Activated CD4-positive, alpha-beta memory T cell treated with anti-CD3 and anti-CD28 coated beads for 36 hours (primary cell): ENCODE measurements at places on chromosomes 11 and 22. TPM values are rescaled to one million over a fixed set of nuclear protein-coding genes. Genes with fewer than 3 reads are reported as not detected.
A peak's percentile ranks its signal among the peaks of the same experiment; 100 is the strongest.

Gene NPTXR
- total RNA-seq = 1.9 TPM

DNA sequence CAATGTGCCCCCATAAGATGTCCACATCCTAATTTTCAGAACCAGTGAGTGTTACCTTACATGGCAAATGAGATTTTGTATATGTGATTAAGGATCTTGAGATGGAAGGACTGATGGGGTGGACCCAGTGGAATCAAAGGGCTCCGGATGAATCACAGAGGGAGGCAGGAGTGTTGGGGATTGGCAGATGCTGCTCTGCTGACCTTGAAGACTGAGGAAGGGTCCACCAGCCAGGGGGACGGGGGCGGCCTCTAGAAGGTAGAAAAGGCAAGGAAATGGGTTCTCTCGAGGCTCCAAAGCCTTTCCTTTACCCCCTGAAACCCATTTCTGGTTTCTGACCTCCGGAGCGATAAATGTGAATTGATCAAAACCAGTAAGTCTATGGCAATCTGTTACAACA is 18.8 kb downstream of the TMEM218 start:
- DNase-seq = no peak
- H3K4me3 ChIP-seq = no peak overlapping the region
- no peaks in the 10 kb centered on the region for H3K27me3 ChIP-seq
- no peaks in the 10 kb centered on the region for H3K4me1 ChIP-seq
- H3K36me3 ChIP-seq = peaks cover 1% of the 10 kb centered on the region

DNA sequence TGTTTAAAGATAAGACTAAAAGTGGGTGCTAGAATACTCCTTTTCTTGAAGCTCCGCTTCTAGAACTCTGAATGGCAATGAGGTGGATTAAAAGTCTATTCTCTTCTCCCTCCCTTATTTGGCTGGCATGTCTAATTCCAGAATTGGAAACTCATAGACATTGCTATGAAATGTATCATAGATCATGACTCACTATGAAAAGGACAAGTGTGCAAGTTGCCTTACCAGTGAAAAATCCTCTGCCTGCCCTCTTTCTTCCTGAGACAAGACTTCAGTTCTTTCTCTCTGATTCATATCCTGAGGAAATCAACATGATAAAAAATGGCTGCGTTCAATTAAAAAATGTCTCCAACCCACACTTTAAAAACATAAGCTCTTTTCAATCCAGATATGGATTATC is 73.2 kb upstream of the BLID start:
- no peak overlapping the region for H3K4me3 ChIP-seq
- no peaks in the 10 kb centered on the region for H3K36me3 ChIP-seq
- peaks cover 8% of the 10 kb centered on the region for H3K27me3 ChIP-seq
- no peak for DNase-seq
- no peaks in the 10 kb centered on the region for H3K4me1 ChIP-seq

DNA sequence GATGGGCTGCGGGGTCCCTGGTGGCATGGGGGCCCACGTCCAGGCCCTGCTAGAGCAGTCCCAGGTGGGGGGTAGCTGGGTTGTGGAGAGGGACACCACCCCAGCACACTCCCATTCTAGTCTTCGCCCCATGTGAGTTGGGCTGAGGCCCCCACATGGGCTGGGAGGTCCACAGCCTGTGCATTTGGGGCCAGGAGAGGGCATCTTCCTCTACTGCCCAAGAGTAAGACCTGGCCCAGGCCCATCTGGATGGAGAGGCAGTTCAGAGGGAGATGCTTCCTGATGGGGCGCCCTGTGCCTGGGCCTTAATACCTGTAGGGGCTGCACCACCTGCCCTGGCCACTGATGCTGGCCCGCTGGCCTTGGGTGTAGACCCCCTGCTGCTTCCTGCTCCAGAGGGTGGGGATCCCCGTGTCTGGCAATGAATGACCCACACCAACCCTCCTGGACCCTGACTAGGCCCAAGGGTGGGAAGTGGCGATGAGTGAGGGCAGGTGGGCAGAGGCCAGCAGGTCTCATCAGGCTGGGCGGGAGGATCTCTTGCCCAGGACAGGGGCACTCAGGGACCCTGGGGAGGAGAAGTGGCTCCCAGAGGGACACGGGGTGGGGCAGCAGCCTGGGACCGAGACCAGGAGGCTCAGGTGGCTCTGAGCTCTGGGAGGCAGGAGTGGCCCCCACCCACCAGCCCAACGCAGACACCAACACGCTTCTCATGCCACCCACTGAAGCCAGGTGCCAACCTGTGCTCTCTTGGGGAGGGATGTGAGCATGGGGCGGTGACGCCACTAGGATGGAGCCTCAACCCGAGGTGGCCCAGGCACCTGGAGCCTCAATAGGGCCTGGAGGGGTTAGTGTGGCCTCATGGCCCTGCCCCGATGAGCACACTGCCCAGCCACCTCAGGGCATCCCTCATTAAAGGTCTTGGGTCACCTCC is 17.4 kb upstream of the GNB1L start:
- H3K27ac ChIP-seq = no peak overlapping the region
- peaks cover 11% of the 10 kb centered on the region for H3K4me1 ChIP-seq
- no peaks in the 10 kb centered on the region for H3K27me3 ChIP-seq
- DNase-seq = peak; percentile 7
- no peaks in the 10 kb centered on the region for H3K36me3 ChIP-seq
- H3K4me3 ChIP-seq = no peak overlapping the region

Gene CNTF
- total RNA-seq = 1.3 TPM

Gene DBX1
- not detected for total RNA-seq

DNA sequence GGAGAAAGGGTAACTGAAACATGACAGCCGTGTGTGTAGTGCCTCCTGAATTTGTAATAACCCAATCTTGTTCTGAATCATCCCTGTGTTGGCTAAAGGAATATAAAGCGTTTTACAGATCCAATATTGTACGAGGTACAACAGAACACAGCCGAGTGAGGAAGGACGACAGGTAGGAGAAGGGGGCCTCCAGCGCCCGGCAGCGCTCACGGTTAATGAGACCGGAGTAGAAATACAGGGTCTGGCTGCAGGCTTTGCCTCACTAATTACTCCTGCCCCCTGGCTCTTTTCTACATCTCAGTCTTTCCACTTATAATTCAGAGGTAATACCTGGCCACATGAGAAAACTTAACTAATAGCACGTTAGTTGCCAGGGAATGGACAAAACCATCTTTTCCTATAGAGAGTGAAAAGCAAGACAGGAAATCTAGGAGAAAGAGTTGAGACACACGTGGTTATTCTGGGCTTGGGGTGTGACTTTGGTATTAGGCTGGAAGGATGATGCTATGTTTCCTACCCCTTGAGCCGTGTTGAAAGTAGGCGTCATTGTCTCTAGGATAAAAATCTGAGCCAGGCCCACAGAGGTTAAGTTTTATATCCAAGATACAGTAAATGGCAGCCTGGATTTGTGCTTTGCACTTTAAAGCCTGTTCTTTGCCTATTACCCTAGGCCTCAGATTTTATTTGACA is 54.1 kb downstream of the GRIK4 start:
- peaks cover 5% of the 10 kb centered on the region for H3K4me1 ChIP-seq
- no peak for DNase-seq
- no peak overlapping the region for H3K4me3 ChIP-seq
- H3K27ac ChIP-seq = no peak overlapping the region
- H3K36me3 ChIP-seq = no peaks in the 10 kb centered on the region

GRCh38 chr11:96393753-96394348 is 4.0 kb downstream of the JRKL start:
- H3K4me3 ChIP-seq = no peak overlapping the region
- no peak overlapping the region for H3K27ac ChIP-seq
- peaks cover 7% of the 10 kb centered on the region for H3K36me3 ChIP-seq
- no peak for DNase-seq
- H3K4me1 ChIP-seq = peaks cover 34% of the 10 kb centered on the region

Gene USP2
- total RNA-seq = 2.2 TPM

Gene PRR5L
- 42.7 TPM for total RNA-seq

Gene APOL5
- total RNA-seq = not detected

Gene LGR4
- total RNA-seq = 0.67 TPM

GRCh38 chr22:43164636-43165035 is 13.3 kb downstream of the TSPO start:
- no peaks in the 10 kb centered on the region for H3K4me1 ChIP-seq
- H3K4me3 ChIP-seq = no peak overlapping the region
- no peaks in the 10 kb centered on the region for H3K27me3 ChIP-seq

Gene SH3BP1
- total RNA-seq = 102 TPM

Gene FZD4
- 0.33 TPM for total RNA-seq

GRCh38 chr11:123800036-123800435 is 6.1 kb downstream of the OR6M1 start:
- no peak overlapping the region for H3K4me3 ChIP-seq
- no peak overlapping the region for H3K27ac ChIP-seq
- no peak for DNase-seq
- H3K36me3 ChIP-seq = no peaks in the 10 kb centered on the region

DNA sequence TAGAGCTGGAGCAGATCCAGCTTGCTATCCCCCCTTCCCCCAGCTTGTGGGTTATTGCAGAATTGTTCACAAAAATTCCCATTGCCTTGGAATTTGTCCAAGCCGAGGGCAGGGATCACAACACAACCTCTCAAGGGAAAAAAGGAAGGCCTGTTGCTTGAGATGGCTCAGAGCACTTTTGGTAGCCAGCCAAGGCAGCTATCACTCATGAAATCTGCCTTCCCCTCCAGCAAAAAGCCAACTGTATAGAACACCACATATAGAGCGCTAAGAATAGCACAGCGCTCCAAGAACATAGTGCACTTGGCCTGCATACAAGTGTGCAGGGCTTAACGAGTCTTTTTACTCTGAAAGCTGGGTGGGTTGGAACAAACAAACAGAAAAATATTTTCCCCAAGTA is 46.2 kb downstream of the FAM83F start:
- no peak overlapping the region for H3K27ac ChIP-seq
- H3K4me3 ChIP-seq = no peak overlapping the region

Gene EXPH5
- total RNA-seq = 1.8 TPM

GRCh38 chr11:27642954-27643353 is 57.3 kb downstream of the BDNF start:
- DNase-seq = no peak
- H3K36me3 ChIP-seq = no peaks in the 10 kb centered on the region
- H3K27ac ChIP-seq = no peak overlapping the region
- H3K27me3 ChIP-seq = no peaks in the 10 kb centered on the region
- H3K4me1 ChIP-seq = no peaks in the 10 kb centered on the region
